ENCODE measurements at places on chromosomes 7 and 10.

GRCh38 chr7:155299535-155300202, 2.0 kb downstream of the INSIG1 start:
- no peak for DNase-seq

- no peak for DNase-seq
Observed at GRCh38 chr7:31687024-31687748, at the start of gene PPP1R17. PPP1R17 (plus strand) TSS chr7:31687215; CDS start chr7:31692442, 5,227 bp downstream.

- DNase-seq: no peak
Observed at GRCh38 chr10:22133749-22134624, 83.8 kb downstream of the EBLN1 start.

- DNase-seq: no peak
Observed at GRCh38 chr7:154178895-154179294, 126.7 kb downstream of the DPP6 start.

DNA sequence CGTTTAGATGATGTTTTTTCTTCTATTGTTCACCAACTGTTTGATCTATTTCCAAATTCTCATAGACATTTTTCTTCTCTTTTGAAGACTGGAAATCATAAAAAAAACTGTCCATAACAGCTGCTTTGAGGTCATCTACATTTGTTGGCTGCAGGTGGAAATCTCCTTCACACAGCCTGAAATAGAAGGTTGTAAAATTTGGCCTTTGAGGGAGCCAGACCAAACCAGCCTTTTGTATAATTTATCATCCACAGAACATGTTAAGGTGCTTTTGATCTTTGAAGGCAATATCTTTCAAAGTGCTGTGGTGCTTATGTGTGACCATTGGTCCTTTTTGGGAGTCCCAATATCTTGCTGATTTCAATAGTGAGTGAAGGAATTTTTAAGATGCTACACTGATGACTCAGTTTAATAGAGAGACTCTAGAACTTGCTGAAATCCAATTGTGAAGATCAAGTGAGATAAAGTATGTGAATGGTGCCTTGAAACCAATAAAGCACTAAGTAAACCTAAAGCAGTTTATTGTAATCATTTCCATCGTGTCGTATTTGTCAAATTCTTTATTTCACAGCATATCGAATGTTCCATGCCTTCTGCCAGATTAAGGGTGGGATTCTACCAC, 5.4 kb downstream of the FERD3L start:
- DNase-seq: no peak

GRCh38 chr7:143487566-143487965, 9.9 kb downstream of the TAS2R41 start:
- DNase-seq: no peak

DNA sequence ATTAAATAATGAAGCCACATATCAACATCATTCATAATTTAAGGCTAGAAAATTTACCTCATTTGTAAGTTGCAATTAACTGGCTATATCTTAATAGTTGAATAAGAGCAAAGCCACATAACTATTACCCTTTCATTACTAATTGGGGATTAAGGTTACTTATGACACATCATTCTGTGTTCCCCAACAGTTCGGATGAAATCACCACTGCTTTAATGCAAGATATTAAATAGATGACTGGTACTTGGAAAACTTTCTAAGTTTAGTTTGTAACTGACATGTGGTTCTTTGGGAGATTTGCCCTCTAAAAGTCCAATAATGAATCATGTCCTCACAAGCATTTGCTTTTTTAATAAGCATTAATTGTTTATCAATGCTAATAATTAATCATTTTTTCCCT, 109.1 kb downstream of the MTERF1 start:
- DNase-seq: no peak

- no peak for DNase-seq
Observed at GRCh38 chr10:33115738-33116719, 158.0 kb upstream of the ITGB1 start.

- DNase-seq: no peak
Observed at GRCh38 chr10:77873536-77874380, 52.8 kb downstream of the DLG5 start.

Data from stimulated activated CD4-positive, alpha-beta T cell treated with anti-CD3 and anti-CD28 coated beads, TNF-alpha, amount 100 ng/mL, for 1 hour (primary cell).